ENCODE measurements at places on chromosomes 4 and X.

- DNase-seq, result peak; percentile 9
These were observed 36.7 kb upstream of the HDAC8 start for GRCh38 chrX:72609313-72609712.

DNA sequence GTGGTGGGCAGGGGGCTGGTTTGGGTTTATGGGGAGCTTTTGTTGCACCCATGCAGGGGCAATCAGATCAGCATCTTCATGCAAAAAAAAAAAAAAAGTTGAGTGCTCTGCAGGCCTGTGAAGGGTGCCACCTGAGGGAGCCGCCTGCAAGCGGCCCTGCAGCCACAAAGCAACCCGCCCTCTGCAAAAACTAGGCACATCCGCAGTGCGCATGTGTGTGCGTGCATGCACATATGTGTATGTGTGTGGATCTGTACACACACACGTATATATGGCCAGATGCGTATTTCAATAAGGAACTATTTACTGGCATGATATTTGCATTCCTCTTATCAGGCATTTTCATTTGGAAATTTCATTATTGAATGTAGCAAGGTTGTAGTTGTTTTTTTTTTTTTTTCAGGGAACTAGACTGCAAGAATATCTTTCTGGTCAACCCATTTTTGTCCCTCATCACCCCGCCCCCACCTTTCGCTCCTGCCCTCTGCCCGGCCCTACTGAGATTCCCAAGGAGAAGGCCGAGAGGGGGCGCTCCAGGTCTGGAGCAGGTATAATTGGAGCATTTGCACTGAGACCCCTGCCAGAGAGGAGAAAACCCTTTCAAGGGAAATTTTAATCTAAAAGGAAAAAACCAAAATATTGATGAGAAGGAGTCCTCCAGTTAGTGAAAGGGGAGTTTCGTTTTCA lies 18.1 kb downstream of the CCNQ start:
- no peak for DNase-seq

DNA sequence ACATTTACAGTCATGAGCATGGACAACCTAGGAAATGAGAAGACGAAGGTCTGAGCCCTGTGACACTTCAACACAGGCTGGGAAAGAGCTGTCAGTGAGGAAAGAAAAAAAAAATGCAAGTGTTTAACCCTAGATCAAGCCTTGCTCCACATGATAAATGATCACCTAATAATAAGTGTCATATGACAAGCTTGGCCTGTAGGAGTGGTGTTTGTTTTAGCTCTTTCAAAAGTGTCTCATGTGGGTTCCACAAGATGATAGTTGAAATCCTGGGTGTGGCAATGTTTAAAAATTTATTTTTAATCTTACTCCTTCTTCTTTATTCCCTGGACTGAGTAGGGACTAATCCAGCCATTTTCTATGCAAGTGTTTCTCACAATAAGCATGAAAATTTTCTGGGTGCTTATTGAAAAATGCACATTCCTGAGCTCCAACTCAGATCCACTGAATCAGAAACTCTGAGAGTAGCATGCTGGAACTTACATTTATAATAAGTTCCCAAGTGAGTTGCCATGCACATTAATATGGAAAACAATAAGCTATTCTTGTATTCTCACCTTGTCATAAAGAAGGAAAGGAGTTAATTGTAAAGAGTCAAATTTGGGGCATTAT lies 138.3 kb downstream of the AREG start:
- DNase-seq, result no peak

- DNase-seq, result peak; percentile 37
These were observed 40.1 kb downstream of the LDB2 start for GRCh38 chr4:16858275-16858752.

GRCh38 chr4:12873351-12873750 lies 610.8 kb downstream of the RAB28 start:
- no peak for DNase-seq

DNA sequence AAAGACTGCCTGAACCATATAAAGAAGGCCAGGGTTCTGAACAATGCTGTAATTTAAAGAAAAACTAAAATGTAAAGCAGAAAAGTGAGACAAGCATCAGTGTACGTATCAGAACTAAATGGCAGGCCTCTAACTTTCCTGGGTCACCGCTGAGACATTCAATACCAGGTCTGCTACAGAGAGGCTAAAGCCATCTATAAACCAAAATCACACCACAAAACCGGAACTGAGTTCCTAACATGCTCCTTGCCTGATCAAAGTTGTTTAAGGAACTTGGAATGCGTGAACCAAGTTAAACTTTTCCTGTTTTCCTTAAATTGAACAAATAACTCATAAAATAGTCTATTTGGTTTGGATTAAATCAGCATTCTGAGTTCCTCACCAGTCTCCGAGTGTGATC lies 55.3 kb upstream of the TECRL start:
- no peak for DNase-seq

DNA sequence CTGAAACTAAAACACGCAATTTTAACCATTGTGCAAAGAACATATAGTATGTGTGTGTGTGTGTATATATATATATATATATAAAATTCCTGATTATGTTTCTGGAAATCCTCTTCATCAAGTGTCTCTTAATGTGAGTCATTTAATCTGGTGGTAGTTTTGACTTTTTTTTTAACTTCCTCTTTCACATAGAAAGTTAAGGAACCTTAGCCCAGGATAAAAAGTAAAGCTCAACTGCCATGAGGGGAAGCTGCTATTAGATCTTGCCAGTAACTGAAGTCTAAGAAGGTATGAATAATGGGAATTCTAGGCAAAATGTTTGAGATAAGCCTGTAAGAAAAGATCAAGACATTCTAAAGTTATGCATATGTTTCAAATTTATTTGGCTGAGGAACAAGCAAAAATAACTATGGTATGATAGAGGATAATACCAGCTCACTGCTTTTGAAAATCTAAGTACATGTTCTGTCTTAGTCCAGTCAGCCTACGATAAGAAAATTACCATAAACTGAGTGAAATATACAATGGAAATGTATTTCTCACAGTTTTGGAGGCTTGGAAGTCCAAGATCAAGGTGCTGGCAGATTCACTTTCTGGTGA lies 757.0 kb downstream of the TRAM1L1 start:
- DNase-seq, result no peak

GRCh38 chr4:169062897-169063244 lies 52.8 kb upstream of the CBR4 start:
- no peak for DNase-seq

DNA sequence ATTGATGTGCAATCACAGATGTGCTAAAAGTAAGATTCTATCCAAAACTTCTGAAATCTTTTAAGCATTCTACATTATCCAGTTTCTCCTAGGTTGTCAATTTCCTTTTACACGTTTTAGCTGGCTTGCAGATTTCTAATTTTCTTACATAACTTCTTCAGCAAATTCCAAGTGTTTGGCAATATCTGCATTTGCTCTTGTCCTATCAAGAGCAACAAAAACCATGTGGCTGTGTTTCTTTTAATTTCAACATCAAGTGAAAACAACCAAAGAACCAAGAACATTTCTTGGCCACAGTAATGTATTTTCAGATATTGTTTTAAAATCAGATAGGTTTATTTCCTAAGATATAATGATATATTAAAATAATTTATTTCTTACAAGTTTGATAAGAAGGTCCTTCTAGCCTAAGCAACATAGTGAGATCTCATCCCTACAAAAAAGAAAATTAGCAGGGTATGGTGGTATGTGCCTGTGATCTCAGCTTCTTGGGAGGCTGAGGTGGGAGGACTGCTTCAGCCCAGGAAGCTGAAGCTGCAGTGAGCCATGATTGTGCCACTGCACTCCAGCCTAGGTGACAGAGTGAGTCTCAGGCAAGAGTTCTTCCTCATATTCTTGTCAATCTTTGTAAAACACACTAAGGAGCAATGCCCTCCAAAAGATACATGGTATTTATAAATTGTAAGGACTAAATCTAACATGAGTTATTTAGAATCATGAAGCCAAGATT lies 131.4 kb upstream of the NAP1L5 start:
- DNase-seq, result peak; percentile 41

DNA sequence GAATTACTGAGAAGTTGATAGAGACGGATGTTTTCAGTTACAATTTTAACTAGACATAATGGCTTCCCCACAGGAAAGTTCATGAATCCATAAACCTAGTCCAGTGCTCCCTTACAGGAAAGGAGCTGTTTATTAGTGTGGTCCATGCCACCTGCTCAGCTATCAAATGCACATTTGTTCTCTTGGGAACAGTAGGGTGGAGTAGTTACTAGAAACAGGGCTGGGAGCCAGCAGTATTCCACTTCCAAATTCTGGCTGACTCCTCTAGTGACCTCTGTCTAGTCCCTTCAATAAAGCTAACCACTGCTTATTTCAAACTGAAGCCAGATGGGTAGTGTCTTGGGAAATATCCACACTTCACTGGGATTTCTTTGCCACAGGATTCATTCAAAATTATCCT lies 88.4 kb upstream of the TLL1 start:
- DNase-seq, result peak; percentile 72

GRCh38 chr4:56026596-56026995 lies 77.9 kb downstream of the CEP135 start:
- DNase-seq, result no peak

GRCh38 chrX:111181951-111182350 lies 86.0 kb downstream of the PAK3 start:
- DNase-seq, result peak; percentile 81

Measured in muscle of leg (tissue), 16 donors.